ENCODE measurements at places on chromosomes 7 and 10.

DNA sequence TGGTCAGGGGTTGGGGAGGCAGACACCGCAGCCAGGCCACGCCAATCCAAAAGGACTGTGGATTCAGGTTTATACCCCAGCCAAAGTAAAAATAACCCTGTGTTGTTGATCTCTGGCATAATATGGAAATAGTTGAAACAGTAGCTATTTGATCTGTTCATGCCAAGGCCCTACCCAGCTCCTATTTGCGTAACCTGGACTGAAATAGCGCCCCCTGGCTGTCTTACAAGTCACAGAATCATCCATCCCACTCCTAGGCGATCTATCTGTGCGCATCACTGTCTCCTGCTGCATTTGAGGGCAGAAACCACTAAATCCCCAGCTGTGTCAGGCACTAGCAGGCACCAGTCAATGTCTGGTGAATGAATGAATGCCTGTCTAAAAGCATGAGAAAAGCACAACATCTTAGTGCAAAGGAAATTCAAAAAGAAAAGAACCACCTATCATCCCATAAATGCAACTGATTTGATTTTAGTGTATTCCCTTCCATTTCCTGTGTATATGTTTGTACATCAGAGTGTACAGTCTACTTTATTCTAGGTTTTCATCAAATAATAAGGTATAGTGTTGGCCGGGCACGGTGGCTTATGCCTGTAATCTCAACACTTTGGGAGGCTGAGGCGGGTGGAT is 160.0 kb downstream of the SLIT1 start:
- DNase-seq = peak; percentile 26

- DNase-seq = no peak
Observed at GRCh38 chr7:18623389-18623788, 127.8 kb downstream of the HDAC9 start.

DNA sequence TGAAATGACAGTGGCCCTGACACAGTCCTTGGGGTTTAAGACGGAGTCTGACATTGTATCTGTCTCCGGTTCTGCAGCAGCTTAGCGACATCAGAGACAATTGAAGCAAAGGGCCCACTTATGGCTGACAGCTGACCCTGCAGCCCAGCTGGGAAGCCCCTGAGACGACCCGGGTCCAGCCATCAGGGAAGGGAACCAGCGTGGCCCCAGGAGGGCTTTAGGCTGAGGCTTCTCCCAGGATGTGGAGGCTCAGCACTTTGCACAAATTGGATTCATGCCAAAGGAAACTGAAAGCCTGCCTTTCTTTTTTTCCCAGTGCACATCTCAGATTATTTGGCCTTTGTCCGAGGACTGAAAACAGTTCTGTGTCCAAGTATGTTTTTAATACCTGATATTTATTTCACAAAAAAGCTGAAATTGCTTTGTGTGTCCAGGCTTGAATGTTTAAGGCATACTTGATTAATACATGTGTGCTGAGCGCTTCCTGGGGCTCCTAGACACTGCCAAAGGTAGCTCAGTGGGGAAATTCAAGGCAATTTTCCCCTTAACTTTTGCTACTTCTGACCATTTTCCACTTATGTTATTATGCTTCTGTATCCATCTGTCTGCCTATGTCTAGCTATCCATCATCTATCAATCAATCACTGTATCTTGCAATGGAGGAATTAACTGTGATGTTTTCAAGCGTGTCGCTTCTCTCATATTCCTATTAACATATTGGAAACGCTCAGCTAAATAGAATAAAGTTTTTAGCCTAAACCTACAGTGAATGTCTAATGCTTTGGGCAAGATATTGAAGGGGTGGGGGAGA is 34.8 kb downstream of the KLF6 start:
- DNase-seq = no peak

GRCh38 chr10:32049113-32049512 is 7.1 kb downstream of the KIF5B start:
- DNase-seq = no peak

DNA sequence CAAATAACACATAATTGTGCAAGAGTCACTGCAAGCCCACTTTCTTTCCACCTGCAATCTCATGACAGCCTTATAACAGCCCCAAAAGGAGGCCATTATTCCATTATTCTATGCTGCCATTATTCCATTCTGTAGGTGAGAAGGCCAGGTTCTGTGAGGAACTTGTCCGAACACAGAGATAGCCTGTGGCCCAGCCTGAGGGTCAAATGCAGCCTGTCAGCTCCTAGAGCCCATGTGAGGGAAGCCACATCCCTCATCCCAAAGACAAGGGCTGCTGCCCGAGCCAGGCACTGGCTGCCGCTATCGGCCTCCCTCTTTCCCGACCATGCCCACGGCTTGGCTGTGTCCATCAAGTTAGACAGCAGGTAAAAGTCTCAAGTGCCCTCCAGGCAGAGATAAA is 24.1 kb upstream of the C10orf71 start:
- no peak for DNase-seq

GRCh38 chr10:23422003-23422411 is 16.9 kb upstream of the OTUD1 start:
- no peak for DNase-seq
